NCI-H1105 (cell line): ENCODE measurements at places on chromosomes 13 and 19.

GRCh38 chr19:53977429-53977990 is 13.9 kb upstream of the CACNG6 start:
- peak; percentile 16 for DNase-seq

- no peak for DNase-seq
Measured at GRCh38 chr13:95471960-95472359, 80.6 kb upstream of the CLDN10 start.

- no peak for DNase-seq
Measured at GRCh38 chr19:19103167-19103566, 35.1 kb downstream of the TMEM161A start.

- DNase-seq = no peak
Measured at GRCh38 chr19:10471909-10472308, 31.2 kb downstream of the KEAP1 start.

- DNase-seq = no peak
Measured at GRCh38 chr13:40271271-40271885, 395.1 kb downstream of the FOXO1 start.

GRCh38 chr19:5046339-5047039 is 77.6 kb downstream of the KDM4B start:
- DNase-seq = peak; percentile 98

DNA sequence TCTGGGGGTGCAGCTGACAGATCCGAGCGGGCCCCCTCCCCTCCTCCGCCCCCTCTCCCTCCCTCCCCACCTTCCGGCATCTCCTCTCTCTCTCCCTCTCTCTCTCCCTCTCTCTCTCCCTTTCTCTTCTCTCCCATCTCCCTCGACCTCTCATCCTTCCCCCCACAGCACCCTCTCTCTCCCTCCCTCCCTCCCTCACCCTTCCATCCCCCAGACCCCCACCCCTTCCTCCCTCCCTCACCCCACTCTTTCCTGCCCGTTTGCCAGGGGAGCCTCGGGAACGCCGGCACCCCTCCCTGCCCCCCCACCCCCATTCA is 666 bp downstream of the CELF5 start:
- no peak for DNase-seq

DNA sequence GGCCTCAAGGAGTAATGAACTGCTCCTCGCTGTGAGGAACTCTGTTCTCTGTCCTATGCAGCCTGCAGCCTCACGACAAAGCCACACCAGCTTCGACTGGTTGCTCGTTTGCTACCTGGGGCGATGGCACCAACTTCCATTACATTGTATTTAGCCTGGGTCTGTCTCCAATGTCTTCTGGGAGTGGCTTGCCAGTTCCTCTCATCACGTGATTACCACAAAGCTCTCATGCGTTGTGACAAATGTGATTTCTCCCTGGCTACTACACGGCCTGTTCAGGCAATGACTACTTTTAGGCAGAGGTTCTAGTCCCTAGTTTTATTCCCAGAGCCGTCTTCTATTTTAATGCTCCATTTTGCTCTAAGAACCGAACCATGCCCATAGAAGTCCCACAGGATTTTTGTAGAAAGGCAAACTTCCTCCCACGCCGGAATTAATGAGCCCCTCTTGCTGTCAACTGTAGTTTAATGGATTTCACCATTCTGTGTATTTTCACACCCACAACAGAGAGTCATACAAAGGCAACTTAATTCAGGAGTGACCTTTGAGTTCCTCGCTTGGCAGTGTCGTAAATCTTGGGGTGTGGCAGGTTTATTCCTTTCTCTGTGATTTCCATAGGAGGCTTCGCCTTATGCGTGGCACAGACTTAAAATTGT is 351.9 kb downstream of the EFNB2 start:
- no peak for DNase-seq

GRCh38 chr13:73703606-73704005 is 430.6 kb downstream of the KLF12 start:
- no peak for DNase-seq

- DNase-seq = no peak
Measured at GRCh38 chr13:26855921-26856320, 95.3 kb upstream of the GPR12 start.

- DNase-seq = no peak
Measured at GRCh38 chr13:110521946-110522345, 39.6 kb downstream of the RAB20 start.

- no peak for DNase-seq
Measured at GRCh38 chr13:51148952-51149573, 38.0 kb upstream of the C13orf42 start.

- no peak for DNase-seq
Measured at GRCh38 chr19:37718304-37718703, 1.3 kb downstream of the ZNF607 start.

DNA sequence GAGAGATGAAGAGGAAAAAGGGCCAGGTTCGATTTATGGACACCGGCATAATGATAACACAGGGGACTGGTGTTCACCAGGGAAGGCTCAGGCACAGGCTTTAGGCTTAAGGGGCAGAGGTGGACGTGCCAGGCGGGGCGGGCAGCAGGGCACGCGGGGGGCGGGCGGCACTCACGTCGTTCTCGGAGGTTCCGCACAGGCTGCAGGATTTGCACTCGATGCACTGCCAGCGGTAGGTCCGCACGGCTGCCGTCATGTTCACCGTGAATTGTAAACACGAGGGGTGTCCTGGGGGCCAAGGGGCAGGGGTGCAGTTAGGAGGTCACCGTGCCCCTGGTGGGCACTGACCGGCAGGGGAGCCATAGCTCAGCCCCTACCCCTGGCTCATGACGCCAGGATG is 10.6 kb downstream of the DPF1 start:
- DNase-seq = no peak

DNA sequence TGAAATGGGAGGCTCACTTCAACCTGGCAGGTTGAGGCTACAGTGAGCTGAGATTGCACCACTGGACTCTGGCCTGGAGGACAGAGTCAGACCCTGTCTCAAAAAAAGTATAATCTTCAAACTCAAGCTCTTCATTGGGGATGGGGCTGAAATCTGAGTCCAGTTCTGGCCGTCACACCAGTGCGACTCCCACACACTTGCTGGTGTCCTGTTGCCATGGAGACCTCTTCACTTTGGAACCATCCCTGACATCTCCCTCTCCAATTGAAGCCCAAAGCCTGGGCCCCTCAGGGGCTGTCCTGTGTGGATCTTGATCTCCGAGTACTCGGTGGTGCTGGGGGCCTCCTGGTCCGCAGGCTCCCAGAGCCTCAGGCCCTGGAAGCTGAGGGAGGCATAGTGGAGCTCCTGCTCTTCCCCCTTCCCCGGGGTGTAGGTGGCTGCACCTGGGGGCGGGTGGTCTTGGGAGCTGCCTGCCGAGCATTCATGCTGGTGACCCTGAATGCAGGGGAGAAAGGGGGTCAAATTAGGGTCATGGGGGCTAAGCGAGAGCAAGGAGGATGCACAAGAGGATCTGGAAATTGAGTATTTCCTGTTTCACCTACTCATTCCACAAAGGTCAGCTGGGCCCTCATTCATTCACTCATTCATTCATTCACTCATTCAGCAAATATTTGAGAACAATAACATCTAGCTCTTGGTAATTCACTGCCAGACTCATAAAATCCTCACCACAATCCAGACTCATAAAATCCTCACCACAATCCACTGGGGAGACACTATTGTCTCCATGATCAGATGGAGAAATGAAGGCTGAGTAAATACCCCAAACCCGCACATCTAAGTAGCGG is 11.0 kb downstream of the SIGLEC11 start:
- no peak for DNase-seq

DNA sequence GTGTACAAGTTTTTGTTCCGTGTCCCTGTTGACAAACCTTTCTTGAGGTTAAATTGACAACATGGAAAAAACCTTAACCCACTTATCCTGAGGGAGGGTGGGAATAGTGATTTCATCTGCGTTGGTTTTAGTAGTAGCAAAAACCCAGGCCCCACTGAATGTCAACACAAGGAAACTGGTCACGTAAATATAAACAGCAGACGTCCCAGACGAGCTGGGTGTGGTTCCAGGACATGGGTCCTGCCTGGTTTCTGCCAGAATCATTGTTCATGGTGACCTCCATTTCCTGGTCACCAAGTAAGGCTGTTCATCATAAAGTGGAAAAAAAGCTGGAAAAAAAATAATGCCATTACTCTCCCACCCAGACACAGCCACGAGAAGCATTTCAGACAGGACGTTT is 16.9 kb upstream of the F2RL3 start:
- no peak for DNase-seq

DNA sequence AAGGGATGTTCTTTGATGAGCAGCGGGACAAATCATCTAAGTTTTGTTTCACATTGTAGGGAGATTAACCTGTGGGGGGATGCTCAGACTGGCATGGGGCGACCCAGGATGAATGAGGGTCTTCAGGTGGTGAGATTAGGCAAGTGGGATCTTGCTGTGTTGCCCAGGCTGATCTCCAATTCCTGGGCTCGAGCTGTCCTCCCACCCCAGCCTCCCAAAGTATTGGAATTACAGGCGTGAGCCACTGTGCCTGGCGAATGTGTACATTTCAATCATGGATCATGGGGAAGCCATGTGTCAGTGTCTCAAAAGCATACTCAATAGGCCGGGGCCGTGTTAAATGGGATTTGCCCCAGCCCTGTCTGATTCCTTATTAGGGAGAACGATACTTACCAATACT is 8.1 kb downstream of the SLC25A42 start:
- no peak for DNase-seq

DNA sequence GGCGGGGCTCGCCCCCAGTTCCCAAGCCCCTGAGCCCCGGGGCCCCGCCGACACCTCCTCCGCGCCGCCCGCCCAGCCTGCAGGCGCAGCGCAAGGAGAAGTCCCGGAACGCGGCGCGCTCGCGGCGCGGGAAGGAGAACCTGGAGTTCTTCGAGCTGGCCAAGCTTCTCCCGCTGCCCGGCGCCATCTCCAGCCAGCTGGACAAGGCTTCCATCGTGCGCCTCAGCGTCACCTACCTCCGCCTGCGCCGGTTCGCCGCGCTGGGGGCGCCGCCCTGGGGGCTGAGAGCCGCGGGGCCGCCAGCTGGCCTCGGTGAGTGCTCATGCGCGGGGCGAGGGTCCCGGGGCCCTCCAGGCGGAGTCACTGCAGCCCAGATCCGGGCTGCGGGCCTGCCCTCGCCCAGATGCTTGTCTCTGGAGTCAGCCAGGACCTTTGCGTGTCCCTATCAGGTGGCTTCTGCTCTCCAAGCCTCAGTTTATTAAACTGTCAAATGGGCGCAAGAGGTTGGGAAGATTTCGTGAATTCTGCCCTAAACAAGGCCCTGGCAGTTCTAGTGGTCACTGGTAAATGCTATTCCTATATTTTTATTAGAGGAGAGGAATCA is 2.0 kb downstream of the NPAS1 start:
- no peak for DNase-seq

- DNase-seq = no peak
Measured at GRCh38 chr19:44754750-44755080, 6.2 kb downstream of the BCL3 start.

DNA sequence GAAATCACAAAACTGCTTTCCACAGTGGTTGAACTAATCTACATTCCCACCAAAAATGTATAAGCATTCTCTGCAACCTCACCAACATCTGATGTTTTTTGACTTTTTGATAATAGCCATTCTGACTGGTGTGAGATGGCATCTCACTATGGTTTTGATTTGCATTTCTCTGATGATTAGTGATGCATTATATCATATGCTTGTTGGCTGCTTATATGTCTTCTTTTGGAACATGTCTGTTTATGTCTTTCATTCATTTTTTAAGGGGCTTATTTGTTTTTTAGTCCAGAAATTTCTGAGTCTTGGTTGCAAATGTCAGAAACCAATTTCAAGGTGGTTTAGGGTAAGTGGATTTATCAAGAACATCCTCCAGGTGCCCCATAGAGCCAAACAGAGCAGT is 484.8 kb upstream of the TSHZ3 start:
- no peak for DNase-seq

DNA sequence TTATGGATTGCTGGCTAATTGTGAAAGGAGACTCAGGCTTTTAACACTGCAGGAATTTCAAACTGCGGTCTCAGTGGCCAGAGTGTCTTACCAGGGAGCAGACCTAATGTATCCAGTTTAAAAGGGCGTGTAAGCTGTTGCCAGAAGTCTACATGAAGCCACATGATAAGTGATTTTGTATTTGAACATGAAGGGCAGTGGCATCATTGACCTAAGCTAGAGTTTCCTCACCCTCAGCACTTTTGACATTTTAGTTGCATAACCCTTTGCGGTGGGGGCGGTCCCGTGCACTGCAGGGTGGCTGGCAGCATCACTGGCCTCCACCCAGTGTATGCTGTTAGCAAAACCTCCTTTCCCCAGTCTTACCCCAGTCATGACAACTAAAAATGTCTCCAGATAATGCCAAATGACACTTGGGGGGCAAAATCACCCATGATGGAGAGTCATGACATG is 23.7 kb upstream of the GPR18 start:
- DNase-seq = no peak

GRCh38 chr13:23583491-23583890 is 13.3 kb downstream of the TNFRSF19 start:
- no peak for DNase-seq

- no peak for DNase-seq
Measured at GRCh38 chr13:27578121-27579030, 42.0 kb downstream of the LNX2 start.

DNA sequence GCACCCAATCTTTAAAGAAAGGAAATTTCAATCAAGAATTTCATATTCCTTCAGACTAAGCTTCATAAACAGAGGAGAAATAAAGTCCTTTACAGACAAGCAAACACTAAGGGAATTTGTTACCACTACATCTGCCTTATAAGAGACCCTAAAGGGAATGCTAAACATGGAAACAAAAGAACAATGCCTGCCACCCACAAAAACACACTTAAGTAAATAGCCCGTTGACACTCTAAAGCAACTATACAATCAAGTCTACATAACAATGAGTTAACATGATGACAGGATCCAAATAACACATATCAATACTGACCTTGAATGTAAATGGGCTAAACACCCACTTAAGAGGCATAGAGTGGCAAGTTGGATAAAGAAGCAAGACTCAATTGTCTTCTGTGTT is 1056.9 kb upstream of the ATXN8OS start:
- DNase-seq = no peak

DNA sequence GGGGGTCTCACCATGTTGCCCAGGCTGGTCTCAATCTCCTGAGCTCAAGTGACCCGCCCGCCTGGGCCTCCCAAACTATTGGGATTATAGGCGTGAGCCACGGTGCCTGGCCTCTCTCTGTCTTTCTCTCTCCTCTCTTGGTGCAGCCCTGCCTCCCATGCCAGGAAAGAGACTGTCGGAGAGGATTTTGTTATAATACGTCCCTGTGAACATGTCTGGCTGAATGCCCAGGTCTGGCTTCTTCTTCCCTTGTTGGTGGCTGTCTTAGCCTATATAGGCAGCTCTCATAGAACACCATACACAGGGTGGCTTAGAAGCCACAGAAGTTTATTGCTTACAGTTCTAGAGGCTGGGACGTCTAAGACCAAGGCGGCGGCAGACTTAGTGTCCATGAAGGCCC is 46.4 kb downstream of the PEX11G start:
- no peak for DNase-seq
